ENCODE measurements at places on chromosomes 11 and 22.

GRCh38 chr11:19018901-19019300 lies 41.6 kb downstream of the MRGPRX2 start:
- no peak for DNase-seq

GRCh38 chr22:48574776-48575617 lies 1252.7 kb downstream of the BRD1 start:
- no peak for DNase-seq

DNA sequence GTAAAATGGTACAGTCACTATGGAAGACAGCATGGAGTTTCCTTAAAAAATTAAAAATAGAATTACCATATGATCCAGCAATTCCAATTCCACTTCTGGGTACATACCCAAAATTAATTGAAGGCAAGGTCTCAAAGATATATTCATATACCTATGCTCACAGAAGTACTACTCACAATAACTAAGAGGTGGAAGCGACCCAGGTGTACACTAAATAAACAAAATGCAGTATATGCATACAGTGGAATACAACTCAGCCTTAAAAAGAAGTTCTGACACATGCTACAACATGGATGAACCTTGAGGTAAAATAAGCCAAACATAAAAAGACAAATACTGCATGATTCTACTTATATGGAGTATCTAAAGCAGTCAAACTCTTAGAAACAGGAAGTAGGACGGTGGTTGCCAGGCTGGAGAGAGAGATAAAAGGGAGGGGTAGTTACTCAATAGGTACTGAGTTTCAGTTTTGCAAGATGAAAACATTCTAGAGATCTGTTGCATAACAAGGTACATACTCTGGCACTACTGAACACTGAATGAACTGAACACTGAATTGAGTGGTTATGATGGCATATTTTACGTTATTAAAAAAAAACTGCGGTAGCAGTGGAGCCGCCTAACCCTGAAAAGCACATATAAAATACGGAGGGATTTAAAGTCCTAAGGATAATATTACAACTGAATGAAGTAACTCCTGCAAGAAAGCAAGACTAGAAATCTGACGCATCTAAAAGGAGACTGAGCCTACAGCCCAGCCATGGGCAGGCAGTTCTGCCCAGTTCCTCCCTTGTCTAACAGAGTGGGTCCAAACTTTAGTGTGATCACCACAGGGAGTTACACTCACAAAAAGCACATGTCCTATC lies 12.8 kb downstream of the DGCR2 start:
- DNase-seq, result peak; percentile 26

DNA sequence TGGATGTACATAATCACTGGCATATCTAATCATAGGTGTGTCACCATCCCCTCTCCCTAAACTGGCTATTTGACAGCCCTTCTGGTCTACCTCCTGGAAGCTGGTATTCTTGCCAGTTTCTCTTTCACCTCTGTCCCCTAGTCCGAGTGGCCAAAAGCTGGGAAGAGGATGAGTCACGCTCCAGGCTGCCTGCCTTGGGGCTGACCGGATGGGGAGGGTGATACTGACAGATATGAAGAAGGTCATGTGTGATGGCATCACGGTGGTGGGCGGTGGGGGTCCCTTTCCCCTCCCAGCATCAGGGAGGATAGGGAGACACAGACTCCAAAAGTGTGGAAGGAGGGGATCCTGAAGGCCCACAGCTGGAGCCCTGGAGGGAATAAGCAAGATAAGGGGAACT lies 4.8 kb downstream of the OAF start:
- no peak for DNase-seq

- DNase-seq, result no peak
Measured at GRCh38 chr11:65883058-65883761, 3.6 kb downstream of the CTSW start.

- DNase-seq, result no peak
Measured at GRCh38 chr11:102883141-102883540, 8.4 kb upstream of the MMP12 start.

DNA sequence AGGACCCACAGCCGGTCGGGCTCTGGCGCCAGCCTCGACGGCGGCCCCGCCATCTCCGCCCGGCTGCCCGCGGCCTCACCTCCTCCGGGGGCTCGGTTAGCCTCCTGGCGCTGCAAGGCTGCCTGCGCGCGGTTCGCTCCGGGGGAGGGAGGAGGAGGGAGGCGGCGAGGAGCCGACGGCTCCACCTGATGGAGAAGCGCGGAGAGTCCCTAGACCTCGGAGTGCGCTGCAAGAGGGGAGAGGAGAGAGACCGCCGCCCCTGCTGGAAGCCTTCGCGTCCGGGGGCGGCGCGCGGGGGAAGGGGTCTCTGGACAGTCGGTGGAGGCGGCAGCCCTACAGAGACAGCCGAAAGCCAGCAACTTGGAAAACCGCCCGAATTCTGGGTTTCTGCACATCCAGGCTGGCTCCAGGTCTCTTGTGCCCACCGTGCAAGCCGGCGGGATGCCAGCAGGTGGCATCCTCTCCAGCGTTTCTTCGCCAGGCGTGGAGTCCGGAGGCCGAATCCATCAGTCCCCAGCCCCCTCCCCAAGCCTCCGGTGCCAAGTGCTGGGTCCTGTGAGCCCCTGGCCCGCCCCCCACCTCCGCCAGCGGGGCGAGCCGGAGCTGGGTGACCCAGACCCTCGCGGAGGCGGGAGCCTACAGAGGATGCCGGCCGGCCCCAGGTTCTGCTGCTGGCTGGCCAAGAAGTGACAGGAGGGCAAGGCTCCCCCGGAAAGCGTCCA lies 2.9 kb upstream of the KIRREL3 start:
- no peak for DNase-seq

DNA sequence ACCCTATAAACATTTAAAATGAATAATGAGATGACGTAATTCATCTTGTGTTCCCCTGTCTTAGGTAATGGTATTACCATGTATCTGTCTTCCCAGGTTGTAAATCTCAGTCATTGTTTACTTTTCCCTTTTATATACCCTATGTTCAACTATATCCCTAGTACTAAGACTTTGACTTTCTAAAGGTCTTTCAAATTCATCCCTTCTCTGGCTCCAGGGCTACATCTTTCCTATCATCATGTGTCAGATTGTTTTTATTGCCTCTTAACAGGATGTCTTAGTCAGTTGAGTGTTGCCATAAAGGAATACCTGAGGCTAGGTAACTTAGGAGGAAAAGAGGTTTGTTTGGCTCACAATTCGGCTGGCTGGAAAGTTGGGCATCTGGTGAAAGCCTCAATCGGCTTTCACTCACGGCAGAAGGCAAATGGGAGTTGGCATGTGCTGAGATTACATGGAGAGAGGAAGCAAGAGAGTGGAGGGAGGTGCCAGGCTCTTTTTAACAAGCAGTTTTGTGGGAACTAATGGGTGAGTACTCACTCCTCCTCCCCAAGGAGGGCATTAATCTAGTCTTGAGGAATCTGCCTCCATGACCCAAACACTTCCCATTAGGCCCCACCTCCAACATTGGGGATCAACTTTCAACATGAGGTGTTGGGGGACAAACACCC lies 11.6 kb upstream of the DLAT start:
- DNase-seq, result no peak

DNA sequence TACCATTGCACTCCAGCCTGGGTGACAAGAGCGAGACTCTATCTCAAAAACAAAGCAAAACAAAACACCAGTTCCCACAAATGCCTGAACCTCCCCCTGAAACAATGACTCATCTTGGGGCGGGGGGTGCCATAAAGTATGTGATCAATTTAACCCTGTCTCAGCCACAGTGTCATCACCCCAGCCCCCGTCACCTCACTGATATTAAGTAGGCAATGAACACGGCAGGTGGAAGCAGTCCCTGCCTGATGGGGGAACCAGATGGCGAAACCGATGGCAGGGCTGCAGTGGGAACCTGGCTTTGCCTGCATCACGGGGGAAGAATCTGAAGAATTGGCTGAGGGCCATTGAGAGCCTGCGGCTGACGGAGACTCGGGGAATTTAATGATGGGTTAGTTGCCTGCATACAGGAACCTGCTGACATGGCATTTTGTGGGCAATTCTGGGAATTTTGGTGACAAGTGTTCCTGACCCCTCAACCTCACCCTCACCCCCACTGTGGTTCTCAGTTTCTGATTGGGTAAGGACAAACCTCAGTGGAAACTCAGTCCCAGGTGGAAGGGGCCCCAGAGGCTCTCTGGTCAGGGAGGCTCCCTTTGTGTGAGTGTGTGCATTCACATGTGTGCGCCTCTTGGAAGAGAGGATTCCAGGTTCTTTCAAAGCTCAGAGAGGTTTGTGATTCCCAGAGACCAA lies 39.1 kb upstream of the SHISAL1 start:
- DNase-seq, result no peak

DNA sequence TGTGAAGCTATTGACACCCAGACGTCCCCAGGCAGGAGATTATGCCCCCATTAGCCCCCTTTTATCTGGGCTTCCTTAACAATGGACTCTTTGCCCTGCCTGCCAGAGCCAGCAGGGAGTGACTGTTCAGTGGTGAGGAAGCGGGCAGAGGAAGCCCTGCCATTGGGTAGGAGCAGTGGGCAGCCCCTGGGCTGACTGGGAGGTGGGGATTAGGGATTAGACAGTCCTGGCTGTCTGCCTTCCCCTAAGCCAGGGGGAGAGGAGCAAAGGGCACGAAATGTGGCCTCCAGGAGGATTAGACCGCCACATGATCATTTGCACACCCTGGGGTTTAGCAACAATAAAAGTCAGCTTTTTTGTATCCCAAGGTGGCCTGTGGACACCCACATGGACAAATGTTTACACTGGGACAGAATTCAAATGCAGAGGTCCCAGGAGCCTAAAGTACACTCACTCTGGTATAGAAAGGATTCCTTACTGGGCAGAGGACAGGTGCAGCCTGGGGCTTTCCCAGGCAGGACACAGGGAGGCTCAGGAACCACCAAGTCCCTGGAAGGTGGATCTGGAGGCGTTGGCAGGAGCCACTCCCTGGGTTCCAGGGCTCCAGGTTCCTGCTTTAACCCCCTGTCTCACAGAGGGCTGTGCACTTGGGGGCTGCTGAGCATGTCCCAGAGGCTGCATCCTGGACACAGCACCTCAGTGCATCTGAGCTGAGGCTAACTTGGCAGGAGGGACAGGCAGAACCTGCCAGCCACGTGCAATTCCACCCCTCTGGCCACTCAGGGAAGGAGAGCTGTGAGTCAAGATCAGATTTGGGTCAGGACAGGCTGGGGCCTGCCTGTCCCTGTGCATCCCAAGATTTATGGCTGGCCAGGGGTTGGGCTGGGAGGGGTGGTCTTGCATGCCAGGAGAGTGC lies 2.1 kb downstream of the PNPLA3 start:
- no peak for DNase-seq

DNA sequence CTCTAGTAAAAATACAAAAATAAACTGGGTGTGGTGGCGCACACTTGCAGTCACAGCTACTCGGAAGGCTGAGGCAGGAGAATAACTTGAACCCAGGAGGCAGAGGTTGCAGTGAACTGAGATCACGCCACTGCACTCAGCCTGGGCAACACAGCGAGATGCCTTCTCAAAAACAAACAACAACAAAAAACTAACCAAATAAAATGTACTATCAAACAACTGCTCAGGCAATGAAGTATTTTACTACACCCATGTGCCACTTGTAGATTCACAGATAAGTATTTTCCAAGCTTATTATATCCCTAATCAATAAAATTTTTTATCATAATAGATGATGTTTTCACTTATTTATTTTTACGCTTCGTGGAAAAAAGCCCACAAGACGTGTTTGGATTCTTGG lies 924 bp downstream of the C11orf65 start:
- no peak for DNase-seq

DNA sequence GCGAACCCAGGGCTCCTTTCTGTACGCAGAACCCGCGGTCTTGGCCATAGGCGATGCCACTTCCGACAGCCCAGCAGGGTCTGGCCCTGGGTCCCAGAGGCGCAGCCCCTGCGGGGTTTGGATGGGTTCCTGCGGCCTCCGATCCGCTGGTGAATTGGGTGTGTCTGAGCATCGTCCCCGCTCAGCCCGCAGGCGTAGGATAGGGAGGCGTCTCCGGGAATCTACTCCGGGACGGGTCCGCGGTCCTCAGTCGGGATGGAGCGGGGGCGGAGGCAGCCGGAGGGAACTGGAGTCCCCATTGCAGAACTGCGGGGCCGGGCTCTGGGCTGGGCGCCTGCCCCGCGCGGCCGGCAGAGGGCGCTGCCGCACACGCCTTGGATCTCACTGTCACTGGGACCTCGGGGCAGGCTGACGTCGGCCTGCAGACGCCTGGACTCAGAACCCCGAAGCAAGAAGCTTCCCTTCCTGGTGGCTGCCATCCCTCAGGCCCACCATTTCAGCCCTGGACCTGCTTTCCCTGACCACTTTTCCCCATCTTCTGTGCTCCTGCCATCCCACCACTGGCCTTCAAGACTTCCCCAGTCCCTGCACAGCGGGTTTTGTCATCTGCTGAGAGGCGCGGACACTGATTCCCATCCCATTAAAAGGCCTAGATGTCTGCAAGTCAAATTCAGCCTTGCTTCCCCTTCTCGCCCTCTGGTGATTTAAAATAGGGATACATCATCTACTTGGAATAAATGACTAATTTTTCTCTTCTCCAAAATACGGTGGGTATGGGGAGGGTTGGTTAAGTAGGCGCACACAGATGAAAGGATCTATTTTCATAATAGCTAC lies 38.3 kb upstream of the CREB3L1 start:
- peak; percentile 70 for DNase-seq

GRCh38 chr22:30286813-30287647 lies 2.3 kb downstream of the CASTOR1 start:
- DNase-seq, result peak; percentile 76

- DNase-seq, result no peak
Measured at GRCh38 chr11:34910817-34911216, 5.4 kb downstream of the APIP start.

GRCh38 chr22:36065462-36065774 lies 36.8 kb upstream of the RBFOX2 start:
- no peak for DNase-seq

DNA sequence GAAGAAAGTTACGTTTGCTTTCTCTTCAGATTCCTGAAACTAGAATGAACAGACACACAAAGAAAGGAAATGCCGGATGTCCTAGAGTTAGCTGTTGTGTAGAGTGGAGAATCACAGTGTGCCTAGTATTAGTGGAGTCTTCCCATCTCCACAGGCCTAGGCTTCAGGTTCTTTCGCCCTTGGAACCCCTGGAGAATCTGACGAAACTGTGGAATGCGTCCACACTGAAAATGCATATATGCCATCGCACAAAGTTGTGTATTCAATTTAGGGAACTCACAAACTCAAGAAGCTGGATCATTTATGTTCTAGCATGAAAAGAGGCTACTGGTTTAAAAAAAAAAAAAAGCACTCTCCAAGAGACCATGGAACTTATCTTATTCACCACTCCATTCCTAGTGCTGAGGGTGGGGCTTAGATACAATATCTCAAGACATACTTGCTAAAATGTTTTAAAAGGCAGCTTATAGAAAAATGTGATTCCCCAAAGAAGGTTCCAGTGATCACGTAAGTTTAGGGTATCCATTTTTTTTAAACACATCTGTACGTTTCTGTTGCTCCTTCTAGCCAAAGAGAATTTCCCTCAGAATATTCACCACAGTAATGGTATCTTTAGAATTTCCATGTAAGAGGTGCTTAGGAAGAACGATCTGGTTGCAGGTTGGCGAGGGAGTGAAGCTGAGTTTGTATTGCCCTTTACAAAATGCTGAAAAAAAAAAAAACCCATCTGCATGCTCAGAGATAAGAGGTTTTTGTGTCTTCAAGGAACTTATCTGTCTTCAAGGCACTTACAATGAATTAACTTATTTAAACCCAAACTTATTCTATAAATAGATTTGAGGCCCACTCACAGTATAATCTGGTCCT lies 20.0 kb downstream of the MAML2 start:
- DNase-seq, result no peak
